Right lung (tissue), 10 donors: ENCODE measurements at places on chromosomes 12 and 14.

- no peak for DNase-seq
These were observed 211.5 kb upstream of the CPNE8 start for GRCh38 chr12:39116861-39117260.

DNA sequence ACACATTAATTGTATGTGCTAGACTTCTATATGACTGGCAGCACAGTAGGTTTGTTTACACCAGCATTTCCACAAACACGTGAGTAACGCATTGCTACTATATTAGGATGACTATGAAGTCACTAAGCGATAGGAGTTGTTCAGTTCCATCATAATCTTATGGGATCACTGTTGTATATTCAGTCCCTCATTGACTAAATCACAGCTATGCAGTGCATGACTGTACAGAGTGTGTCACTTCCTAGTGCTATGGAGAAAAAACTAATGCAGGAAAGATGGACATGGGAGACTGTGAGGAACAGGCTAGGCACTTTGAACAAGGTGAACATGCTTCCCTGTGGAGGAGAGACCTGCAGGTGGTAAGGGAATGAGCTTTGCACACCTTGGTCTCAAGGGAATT, 259.8 kb downstream of the NUAK1 start:
- no peak for DNase-seq

- no peak for DNase-seq
These were observed 421 bp upstream of the RBMS2 start for GRCh38 chr12:56521209-56521589.

- no peak for DNase-seq
These were observed 52.0 kb downstream of the ETV6 start for GRCh38 chr12:11701433-11701832.

- no peak for DNase-seq
These were observed 28.3 kb downstream of the TRIM9 start for GRCh38 chr14:51066576-51066975.
